ENCODE measurements at places on chromosomes 5 and 9.

- H3K27me3 ChIP-seq, result peaks cover 4% of the 10 kb centered on the region
- DNase-seq, result peak; percentile 14
- peak overlapping the region; percentile 88 for H3K4me3 ChIP-seq
- H3K4me1 ChIP-seq, result peaks cover 16% of the 10 kb centered on the region
- H3K36me3 ChIP-seq, result peaks cover 6% of the 10 kb centered on the region
Measured at GRCh38 chr5:176447591-176447977, 601 bp upstream of the FAF2 start.

DNA sequence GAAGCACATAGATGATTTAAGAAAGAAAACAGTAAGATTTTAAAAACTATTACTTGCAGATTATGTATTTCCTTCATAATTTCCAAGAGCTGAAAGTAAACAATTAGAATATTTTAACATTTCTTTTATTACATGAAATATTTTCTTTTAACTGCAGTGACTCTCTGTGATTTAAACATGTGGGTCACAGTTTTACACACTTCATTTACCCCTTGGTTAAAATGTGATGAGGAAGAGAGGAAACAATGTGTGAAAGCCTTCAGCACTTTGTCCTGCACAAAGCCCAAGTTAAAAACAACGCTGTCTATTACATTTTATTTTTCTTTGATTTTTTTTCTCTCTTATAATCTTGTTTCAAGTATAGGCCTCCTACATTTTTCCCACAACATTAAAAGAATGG is 801.3 kb downstream of the CDH12 start:
- no peaks in the 10 kb centered on the region for H3K36me3 ChIP-seq
- no peaks in the 10 kb centered on the region for H3K4me1 ChIP-seq
- no peak overlapping the region for H3K27ac ChIP-seq
- no peak for DNase-seq

DNA sequence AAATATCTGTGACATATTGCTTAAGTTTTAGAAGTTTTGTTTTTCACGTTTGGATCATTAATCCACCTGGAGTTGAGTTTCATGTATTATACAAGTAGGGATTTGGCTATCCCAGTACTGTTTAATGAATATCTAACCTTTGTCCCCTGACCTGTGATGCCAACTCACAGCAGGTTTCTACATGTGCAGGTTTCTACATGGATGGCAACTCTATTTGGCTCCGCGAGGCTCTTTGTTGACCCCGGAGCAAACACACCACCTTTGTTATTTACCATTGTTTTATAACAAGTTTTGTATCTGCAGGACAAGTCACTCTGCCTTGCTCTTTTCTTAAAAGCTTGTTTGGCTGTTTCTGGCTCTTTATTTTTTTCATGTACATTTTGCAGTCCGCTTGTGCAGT is 920 bp upstream of the SFXN1 start:
- DNase-seq, result no peak
- peaks cover 4% of the 10 kb centered on the region for H3K27me3 ChIP-seq
- H3K4me1 ChIP-seq, result peaks cover 26% of the 10 kb centered on the region

GRCh38 chr5:58504766-58505165 is 13.5 kb downstream of the GAPT start:
- peak overlapping the region; percentile 77 for H3K27ac ChIP-seq
- DNase-seq, result no peak
- no peaks in the 10 kb centered on the region for H3K27me3 ChIP-seq
- H3K4me3 ChIP-seq, result peak overlapping the region; percentile 45
- peaks cover 52% of the 10 kb centered on the region for H3K4me1 ChIP-seq

DNA sequence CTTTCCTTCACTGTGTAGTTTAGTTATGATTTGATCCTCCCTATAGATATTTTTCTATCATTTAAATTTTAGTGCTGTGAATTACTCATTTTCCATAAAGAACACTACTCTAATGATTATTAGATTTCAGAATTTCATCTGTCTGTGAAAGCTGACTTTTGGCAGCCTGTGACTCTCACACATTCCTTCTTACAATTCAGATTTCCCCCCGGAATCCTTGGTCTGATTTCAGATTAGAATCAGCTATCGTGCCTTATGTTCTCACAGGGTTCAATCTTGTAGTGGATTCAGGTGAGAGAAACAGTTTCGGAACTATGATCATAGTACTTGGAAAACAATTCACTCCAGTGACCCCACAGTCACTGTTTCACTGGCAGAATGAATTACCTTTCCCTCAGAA is 26.2 kb downstream of the ZNF474 start:
- H3K27me3 ChIP-seq, result peaks cover 3% of the 10 kb centered on the region
- DNase-seq, result no peak

Data from memory B cell (primary cell).